ENCODE measurements at places on chromosomes 2 and 18.
A peak's percentile ranks its signal among the peaks of the same experiment; 100 is the strongest.

DNA sequence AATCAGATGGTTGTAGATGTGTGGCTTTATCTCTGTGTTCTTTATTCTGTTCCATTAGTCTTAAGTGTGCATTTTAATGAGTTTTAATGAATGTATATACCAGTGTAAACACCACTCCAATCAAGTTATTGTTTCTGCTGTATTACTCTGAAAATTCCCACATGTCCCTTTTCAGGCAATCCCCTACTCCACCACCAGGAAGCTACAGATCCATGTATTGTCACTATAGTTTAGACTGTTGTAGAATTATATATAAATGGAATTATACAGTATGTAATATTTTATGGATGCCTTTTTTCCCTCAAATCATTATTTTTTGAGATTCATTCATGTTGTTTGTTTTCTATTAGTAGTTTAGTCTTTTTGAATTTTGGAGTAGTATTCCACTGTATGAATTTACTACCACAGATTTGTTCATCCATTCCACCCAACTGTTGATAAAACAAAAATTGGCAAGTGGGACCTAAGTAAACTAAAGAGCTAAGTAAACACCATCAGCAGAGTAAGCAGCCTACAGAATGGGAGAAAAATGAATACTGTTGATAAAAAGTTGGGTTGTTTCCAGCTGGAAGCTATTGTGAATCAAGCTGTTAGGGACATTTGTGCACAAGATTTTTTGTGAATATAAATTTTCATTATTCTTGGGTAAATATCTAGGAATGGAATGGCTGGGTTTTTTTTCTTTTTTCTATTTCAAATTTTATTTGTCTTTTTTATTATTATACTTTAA, 262.0 kb downstream of the CAMKMT start:
- no peak for DNase-seq

DNA sequence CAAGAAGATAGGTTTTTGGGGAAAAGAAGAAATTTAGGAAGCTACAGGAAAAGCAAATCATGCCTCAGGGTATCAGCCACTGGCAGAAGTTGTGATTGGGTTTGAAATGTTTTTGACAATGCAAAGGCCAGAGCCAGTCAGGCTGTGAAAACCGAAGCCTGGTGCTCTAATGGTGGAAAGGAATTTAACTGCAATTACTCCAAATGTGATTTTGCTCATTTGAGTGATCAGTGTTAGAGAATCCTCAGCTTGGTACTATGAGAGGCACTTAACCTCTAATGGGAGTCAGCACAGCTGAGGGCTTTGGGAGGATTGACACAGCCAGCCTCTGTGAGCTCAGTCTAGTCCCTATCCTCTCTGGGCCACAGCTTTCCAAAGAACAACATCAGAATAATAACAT, 176.5 kb downstream of the LRRTM1 start:
- no peak for DNase-seq

DNA sequence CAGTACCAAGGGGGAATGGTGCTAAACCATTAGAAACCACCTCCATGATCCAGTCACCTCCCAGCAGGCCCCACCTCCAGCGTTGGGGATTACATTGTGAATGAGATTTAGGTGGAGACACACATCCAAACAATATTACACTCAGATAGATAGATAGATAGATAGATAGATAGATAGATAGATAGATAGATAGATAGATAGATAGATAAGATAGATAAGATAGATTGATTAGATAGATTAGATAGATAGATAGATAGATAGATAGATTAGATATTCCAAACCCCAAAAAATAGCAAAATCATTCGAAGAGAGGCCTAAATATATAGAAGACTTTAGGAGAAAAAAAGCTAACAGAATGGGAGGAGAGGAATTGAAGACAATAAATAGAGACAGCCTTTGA, 42.8 kb upstream of the UBXN4 start:
- DNase-seq, result no peak

GRCh38 chr2:68292108-68292710, 27.5 kb downstream of the CNRIP1 start:
- DNase-seq, result no peak

- no peak for DNase-seq
Measured at GRCh38 chr2:136362676-136363390, 244.9 kb upstream of the CXCR4 start.

GRCh38 chr2:43293744-43294695, 67.6 kb upstream of the ZFP36L2 start:
- DNase-seq, result no peak

DNA sequence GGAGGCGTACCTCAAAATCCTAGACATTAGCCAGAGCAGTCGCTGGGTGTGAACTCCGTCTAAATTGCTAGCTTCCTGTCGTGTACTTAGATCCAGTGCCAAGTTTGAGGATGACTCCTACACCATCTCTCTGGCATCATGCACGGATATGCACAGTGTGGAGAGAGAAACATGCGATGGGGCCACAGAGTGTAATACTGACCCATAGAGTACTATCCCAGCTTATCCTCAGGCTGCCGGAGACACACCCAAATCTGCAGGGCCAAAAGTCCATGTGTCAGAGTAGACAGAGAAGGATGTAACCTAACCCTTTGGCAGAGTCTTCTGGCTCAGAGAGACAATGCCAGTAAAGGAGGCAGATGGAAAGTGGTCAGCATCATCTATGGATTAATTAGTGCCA, 84.2 kb downstream of the ARL4C start:
- no peak for DNase-seq

DNA sequence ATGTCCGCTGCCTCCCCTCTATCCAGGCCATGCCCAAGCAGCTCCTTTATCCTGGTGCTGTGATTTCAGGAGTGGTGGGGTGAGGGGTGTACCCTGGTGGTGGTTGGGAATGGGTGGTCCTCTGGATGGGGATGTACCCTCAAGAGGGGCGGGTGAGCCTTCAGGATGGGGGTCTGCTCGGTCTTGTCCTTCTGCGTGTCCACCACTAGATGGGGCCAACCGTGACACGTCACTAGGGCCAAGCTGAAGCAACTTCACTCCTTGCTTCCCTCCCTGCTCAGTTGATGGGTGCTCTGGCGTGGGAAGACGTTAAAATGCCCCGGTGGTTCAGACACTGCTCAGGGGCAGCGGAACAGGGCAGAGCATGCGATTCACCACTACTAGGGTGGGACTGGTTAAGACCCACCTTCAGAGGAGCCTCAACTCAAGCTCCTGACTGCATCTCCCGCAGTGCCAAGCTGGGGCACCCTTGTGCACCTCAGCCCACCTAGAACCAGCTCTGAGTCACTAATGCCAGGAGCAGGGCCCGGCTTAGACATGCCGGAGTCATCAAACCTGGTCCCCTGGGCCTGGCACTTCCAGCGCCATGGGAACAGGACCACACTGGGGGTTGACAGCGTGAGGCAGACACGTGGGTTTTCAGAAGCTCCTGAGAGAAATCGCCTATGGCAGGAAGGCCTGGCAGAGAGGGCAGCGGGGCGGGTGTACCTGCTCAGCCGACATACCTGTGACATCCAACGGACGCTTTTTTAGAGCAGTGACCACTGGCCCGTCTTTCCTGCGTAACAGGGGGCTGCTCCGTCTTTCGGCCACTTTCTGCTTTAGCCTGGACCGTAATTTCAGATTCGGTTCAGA, 256.7 kb downstream of the HDAC4 start:
- DNase-seq, result peak; percentile 61

DNA sequence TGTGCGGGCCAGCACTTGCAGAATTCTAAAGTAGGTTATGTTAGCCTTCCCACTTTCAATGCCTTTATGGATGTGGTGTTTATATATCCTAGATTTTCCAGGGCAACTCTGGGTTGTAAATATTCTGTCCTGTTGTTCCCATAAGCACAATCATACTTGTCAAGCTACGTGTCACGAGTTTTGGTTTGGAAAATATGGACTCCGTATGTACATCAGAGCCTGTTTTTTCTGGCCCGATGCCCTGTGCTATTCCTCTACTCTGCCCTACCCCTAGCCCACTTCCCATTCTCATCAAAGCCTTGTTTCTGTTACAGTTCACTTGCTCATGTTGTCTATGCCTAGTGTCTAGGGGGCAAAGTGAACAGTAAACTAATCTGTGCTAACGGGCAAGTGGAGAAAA, 27.0 kb upstream of the ZEB2 start:
- DNase-seq, result no peak

GRCh38 chr2:144592500-144593256, 72.8 kb upstream of the ZEB2 start:
- DNase-seq, result no peak

- DNase-seq, result no peak
Measured at GRCh38 chr2:42813763-42814162, 21.4 kb upstream of the HAAO start.

- no peak for DNase-seq
Measured at GRCh38 chr2:222728621-222729020, 57.2 kb downstream of the MOGAT1 start.

DNA sequence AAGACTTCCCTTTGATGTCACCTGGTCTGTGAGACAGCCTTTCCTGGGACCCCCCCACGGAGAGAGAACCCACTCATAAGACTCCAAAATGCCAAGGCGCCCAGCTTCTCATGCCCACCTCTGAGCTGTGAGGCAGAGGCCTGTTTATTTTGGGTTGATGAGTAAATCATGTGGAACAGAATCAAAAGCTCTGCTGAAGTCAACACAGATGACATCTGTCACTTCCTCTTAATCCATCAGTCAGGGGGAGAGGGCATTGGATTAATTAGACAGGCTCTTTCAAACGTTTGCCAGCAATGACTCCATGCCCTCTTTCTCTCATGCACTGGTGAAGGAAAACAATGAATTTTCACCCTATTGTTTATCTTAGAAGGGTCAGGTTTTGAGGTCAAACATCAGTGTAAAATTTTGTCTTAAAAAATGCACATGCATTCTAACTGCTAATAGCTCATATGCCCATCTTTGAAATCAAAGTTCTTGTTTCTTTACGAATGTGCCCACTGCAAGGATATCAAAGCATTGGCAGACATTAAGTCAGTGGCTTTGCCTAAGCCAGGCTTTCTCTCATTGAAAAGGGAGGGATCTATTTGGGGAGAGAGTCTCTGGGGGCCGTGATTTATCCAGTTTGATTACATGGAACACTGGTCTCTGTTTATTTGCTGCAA, 184.1 kb downstream of the ACKR3 start:
- DNase-seq, result no peak

DNA sequence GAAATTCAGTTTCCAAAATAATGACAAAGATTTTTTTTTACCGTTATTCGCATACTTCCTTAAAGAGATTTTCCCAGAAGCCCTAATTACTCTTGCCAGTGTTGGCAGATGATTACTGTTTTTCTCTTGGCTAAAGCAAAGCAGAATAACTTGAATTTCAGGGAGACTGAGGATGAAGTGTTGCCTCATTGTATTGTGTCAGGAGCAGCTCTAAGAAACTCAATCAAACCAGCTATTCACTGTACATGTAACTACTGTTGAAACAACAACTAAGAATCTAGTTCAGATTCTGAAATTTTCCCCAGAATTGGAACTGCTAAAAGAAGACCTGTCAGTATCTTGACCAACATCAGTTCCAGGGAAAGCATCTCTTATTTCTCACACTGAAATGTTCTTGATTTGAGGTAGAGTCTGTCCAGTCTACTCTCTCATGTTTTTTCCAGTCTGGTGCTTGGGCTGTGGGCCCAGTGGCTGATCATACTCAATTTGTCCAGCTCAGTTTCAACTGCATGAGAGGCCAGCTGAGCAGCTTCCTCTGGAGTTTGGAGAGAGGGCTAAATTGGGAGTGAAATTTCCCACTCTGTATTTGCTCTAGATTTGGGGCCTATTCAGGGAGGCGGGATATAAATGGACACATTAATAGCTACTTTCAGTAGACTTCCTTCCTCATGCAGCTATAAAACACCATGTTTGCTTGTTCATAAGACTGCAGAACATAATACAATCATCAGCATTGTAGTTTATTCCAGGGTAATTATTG, 78.5 kb downstream of the PPP1R1C start:
- no peak for DNase-seq

- no peak for DNase-seq
Measured at GRCh38 chr2:230863031-230863430, 1.7 kb upstream of the ITM2C start.

GRCh38 chr2:95345081-95345562, 48.0 kb downstream of the KCNIP3 start:
- no peak for DNase-seq

- DNase-seq, result no peak
Measured at GRCh38 chr2:10035633-10036032, 7.7 kb upstream of the KLF11 start.

DNA sequence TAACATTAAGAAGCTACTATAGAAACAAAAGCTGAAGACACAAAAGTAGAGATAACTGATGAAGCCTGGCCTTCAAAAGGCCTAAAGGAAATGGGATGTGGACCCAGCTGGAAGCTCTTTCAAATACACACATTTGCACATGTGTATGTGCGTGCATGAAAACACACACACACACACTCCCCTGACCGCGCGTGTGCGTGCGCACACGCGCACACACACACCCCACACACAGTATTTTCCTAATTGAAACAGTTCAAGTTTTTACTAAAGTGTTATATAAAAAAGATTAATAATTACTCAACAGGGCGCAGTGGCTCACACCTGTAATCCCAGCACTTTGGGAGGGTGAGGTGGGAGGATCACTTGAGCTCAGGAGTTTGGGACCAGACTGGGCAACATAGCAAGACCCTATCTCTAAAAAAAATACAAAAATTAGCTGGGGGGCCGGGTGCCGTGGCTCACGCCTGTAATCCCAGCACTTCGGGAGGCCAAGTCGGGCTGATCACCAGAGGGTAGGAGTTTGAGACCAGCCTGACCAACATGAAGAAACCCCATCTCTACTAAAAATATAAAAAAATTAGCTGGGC, 111.5 kb downstream of the PLEKHM3 start:
- no peak for DNase-seq

Measured in glutamatergic neuron (in vitro differentiated cells).